ENCODE measurements at places on chromosomes 4 and X.

- no peak for DNase-seq
Observed at GRCh38 chrX:77427611-77428010, 19.6 kb upstream of the FGF16 start.

DNA sequence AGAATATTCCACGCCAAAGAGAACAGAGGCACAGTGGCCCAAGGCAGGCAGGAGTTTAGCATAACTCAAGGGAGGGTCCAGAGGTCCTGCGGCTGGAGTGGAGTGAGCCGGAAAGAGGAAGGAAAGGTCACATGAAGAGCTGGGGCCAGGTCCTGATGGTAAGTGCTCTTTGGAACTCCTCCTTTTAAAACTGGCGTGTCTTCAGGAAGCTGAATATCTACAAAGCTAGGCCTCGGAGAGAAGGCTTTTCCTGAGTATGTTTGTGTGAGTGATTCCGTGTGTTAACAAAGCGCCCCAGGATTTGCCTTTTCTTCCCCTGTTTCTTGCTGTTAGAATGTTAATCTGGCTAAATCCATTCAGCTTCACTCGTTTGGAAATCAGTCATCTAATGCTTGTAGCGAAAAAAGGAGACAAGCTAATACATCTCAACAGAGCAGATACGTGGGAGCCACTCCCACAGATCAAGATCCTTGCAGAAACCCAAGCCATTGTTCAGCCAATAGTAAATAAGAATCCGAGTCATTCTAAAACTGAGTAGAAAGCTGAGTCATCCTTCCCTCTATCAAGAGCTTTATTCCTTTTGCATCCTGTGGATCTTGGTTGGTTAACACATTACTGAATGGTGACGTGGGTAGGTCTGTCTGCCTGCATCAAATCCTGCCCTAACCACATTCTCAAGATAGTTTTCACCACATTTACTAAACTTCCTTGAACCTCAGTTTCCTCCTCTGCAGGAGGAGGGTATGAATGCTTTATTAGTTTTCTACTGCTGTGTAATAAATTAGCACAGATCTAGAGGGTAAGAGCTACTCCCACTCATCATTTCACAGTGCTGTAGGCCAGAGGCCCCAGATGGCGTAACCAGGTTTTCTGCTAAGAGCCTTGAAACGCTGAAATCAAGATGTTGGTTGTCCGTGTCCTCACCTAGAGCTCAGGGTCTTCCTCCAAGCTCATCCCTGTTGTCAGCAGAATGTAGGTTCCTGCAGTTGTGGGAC lies 43.2 kb upstream of the RBM47 start:
- DNase-seq, result peak; percentile 49

DNA sequence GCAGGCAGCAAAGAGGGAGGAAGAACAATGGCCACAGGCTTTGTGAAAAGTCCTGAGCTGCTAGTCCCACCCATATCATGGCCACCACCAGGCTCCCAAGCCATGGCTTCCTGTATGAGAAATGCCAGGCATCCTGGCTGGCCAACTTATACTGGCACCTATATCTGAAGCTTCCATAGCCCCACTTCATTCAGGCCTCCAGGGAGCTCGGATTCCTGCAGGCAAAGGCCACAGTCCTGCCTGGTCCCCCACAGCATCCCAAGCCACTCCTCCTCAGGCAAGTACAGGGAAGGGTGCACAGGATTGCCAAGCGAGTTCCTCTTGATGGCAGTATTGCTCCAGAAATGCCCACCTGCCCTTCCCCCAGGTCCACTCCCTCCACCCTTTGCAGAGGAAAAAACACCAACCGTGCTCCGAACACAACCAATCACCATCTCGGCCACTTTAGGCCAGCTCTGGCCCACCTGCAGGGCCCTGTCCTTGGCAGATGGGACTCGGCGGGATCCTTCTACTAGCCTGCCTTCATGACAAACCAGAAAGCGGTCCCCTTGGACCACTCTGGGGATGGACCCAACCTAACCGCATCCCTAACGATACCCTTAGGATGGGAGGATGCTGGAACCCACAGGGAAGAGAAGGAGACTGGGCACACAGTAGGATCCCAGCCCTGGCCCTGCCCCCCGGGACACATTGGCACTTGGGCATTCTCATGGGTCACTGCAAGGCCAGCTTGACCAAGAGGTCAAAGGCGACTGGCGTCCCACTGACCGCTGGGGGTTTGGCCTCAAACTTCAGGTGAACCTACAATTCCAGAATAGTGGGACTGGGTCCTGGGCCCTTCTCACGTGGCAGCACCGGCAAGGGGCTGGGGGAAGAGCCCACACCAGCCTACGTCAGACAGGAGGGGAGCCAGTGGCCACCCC lies 220.4 kb upstream of the AGTR2 start:
- no peak for DNase-seq

GRCh38 chr4:54574500-54574899 lies 83.3 kb upstream of the KIT start:
- DNase-seq, result no peak

DNA sequence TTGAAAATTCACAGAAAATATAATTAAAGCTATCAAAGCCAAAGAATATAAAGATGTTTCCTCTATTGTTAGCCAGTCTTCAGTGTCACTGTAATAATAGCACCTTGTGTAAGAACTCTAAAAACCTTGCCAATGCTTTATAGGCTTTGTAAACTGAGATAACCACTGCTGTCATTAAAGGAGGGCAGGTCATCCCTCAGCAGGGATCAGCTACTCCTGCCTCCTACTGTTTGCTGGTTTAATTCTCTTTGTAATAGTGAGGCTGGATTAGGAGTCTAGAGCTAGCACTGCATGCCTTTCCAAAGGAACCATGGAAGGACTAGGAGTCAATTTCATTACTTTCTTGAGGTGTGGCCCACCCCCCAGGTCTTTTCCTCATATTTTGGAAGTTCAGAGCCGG lies 46.2 kb downstream of the FHIP1A start:
- DNase-seq, result no peak

DNA sequence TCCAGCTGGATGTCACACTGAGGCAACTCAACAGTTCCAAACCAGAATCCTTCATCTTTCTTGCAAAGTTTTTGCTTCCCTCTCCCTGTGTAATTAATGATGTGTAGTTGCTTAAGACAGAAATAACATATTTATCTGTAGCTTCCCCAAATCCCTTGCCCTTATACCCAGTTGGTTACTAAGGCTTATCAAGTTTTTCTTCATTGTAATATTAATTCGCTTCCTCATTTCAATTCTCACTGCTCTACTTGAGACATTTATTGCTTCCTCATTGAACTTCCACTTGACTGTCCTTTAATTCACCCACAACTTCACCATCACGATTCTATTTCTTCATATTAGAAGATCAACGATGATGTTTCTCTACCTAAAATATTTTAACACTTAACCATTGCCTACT lies 386.6 kb upstream of the CPEB2 start:
- DNase-seq, result no peak

- no peak for DNase-seq
Observed at GRCh38 chr4:78369679-78370078, 181.9 kb upstream of the ANXA3 start.

- DNase-seq, result no peak
Observed at GRCh38 chrX:118153270-118153669, 36.7 kb upstream of the KLHL13 start.

DNA sequence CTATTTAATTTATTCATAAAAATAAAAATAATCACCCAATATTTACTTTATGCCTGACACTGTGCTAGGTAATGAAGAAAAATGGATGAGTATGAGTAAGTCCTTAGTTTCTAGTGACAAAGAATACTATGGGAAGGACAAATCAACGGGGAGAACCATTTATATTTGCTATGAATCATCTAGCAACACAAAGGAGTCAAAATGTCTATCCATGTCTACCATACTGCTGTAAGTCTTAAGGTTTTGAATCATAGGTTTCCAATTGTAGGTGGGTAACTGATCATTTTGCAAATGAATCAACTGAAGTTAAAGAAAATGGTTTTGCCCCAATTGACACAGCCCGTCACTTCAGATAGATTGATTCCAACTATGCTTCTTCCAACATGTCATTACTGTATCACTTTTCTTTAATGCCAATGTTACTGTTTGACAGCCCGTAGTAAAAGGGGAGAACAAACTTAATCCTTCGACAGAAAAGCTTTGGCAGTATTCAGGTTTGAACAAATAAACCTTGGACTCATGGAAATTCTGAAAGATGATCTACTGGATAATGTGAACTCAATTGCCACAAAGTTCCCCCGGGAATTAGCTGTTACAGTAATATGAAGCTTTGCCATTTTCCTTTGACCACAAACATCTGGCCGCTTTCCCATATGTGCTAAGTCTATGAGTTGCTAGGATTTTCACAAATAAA lies 3.2 kb downstream of the TDO2 start:
- DNase-seq, result no peak

GRCh38 chr4:73991742-73992000 lies 3.7 kb upstream of the PPBP start:
- DNase-seq, result no peak

- DNase-seq, result no peak
Observed at GRCh38 chrX:23838953-23839352, 56.0 kb downstream of the SAT1 start.

GRCh38 chrX:1455948-1456280 lies 3.2 kb upstream of the ASMTL start:
- DNase-seq, result no peak

DNA sequence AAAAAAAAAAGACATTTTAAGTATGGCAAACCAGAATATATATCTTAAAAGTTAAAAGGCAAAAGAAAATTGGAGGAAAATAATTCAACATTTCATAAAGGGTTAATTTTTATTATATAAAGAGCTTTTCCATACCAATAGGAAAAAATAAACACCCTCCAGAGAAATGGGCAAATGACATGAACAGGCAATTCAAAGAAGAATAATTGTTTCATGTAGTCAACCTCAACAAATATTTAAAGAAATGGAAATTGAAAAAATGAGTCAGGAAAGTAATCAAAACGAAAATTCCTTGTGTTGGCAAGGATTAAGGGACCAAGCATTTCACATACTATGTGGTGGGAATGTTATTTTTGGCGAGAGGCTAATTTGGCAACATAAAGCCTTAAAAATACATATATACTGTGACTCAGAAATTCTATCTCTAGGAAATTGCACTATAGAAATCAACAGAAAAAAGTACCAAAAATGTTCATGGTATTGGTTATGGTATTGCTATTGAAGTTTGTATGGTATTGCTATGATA lies 87.6 kb downstream of the HAUS3 start:
- no peak for DNase-seq

DNA sequence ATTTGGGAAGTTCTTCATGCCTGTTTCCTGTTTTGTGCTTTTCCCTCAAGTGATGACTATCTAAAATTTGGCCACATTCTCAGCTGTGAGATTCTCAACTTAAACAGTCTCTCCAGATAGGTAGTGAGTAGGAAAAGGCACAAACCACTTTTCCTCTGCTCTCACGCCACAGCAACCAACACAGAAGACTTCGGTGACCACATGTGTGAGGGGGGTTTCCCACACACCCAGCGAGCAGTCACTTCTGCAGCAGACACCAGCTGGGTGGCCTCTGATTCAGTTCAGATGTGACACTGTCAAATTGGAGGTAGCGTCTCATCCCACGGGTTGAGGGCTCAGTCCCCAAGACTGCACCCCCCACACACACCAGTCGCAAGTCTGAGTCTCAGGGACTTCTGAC lies 25.1 kb upstream of the CLDN34 start:
- DNase-seq, result no peak

DNA sequence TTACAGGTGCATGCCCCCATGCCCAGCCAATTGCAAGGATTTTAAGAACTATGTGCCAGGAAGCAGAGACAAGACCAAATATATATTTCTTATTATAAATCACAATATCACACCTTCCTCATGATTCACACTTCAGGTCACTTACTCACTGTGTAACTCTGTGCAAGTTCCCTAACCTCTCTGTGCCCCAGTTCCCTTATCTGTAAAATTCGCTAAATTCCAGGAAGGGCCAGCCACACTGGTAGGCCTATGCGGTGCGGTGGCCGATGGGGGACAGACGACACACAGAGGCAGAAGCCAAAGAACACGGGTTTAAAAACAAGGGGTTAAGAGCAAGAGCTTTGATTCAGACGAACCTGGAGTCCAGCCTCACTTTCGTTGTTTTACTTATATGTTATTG lies 2.8 kb downstream of the TRIM2 start:
- DNase-seq, result no peak

- DNase-seq, result peak; percentile 34
Observed at GRCh38 chr4:57020467-57021101, 41.9 kb downstream of the POLR2B start.

DNA sequence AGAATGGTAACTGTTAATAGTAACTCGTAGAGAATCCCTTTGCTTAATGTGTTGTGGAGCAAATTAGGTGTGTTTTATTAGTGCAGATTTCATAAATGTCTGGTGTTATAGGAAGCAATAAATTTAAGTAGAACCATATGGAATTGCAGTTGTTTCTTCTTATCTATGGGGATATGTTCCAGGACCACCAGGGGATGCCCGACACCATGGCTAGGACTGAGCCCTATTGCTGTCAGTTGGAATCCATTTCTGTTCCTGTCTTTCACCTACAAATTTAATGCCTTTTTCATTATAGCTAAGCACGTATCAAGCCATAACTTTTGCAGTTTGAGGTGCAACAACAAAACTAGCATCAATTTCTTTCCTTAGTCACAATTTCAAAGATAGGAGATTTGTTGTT lies 72.5 kb downstream of the DDIT4L start:
- DNase-seq, result no peak

DNA sequence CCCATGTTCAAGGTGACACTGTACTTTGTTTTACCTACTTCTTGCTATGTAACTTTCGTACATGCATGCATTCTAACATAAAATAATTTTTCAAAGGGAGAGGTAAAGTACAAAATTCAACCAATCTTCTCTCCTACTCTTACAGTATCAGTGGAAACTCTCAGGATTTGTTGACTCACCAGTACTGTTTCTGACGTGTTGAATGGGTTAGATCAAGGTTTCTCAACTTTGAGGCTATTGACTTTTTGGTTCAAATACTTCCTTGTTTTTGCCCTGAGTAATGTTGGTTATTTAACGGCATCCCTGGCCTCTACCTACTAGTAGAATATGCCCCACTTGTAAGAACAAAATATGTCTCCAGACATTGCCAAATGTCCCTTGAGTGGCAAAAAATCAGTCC lies 94.6 kb upstream of the SMAD1 start:
- DNase-seq, result no peak

GRCh38 chrX:66162331-66162822 lies 1.7 kb upstream of the HEPH start:
- no peak for DNase-seq

DNA sequence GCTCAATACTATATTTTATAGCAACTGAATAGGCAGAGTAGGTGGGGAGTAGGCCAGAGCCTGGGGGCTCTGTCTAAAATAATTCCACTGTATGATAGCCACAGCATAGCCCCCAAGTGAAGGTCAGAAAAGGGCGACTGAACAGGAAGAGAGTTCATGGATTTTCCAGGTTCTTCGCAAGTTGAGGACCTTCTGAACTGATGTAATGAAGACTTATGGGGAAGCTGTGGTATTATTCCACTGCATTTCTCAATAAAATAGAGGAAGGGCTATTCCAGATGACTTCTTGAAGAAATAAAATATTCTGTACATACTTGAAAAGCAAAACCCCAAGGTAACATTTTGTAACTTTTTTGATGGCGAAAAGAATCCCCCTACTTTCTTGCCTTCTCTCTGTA lies 231.4 kb upstream of the GPC4 start:
- DNase-seq, result no peak
